Fibroblast of the conjunctiva (primary cell): ENCODE measurements at places on chromosomes 6 and 20.
A peak's percentile ranks its signal among the peaks of the same experiment; 100 is the strongest.

DNA sequence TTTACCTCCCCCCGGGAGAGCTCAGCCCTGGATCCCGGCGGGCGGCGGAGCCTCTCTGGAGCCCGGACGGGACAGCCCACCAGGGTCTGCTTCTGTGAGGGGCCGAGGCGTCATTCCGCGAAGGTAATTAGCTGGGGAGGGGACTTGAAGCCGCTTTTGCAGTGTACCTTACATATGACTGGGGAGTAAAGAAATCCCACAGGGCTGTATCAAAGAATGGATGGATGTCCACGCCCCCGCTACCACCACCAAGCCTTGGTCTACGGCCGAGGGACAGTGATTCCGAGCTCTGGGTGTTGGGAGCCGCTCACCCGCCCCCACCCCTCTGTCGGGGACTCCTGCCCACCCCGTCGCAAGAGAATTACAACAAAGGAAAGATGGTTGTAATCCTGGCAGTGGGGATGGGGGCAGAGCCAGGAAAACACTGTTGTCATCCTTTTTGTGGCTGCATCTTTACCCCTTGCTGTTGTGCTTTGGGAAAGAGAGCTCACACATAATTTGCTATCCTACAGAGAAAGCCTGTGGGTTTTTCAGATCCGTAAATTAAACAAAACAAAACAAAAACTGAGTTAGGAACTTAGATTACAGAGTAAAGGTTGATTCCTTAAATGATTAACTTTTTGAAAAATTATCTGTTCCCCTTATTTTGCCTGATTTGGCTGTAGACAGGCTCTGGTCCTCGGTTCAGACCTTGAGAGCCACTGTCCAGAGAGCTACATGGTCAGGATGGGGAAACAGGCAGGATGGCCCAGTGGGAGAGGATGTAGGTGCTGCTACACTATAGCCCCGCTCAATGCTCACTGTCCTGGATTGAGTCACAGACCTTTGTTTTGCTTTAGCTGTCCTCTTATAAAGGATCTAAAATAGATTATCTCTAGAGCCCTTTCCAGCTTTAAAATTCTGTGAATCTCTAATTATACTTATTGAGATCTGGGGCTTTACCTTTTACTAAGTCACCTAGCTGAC lies 997 bp upstream of the FBXO30 start:
- no peak for DNase-seq

GRCh38 chr20:8709627-8710026 lies 359.3 kb upstream of the PLCB4 start:
- no peak for DNase-seq

GRCh38 chr6:41257369-41258195 lies 28.9 kb downstream of the TREM1 start:
- DNase-seq, result peak; percentile 52

- no peak for DNase-seq
These were observed 484.7 kb downstream of the TFAP2B start for GRCh38 chr6:51303338-51303737.

GRCh38 chr6:24908650-24909035 lies 27.1 kb downstream of the RIPOR2 start:
- DNase-seq, result no peak

GRCh38 chr6:1603708-1604107 lies 6.0 kb upstream of the FOXC1 start:
- no peak for DNase-seq

DNA sequence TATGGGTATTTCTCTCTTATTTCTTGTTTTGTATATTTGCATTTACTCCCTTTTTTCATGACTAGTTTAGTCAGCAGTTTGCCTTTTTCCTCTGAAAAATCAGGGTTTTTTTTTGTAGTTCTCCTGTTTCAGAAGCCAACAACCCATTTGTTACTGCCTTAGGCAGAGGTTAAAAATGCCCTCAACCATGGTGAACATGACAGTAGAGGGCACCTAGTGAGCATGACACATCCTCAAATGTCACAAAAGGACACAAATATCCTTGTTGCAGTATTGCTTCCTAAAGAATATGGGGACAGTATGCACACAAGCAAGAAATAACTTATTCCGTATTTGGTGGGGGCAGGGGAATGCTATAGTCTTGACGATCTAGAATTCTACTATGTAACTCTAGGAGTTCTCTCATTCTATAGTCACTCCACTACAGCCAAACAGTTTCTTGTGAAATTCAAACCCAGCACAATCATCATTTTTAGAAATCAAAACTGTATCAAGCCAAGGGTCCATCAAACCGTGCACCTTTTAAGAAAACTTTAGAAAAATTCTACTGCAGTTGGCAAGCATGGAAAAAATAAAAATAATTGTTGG lies 47.0 kb downstream of the GOPC start:
- no peak for DNase-seq

GRCh38 chr20:59787538-59787890 lies 145.9 kb downstream of the SYCP2 start:
- no peak for DNase-seq

- DNase-seq, result no peak
These were observed 26.1 kb upstream of the DSP start for GRCh38 chr6:7515363-7515762.

- DNase-seq, result no peak
These were observed 570.8 kb downstream of the UTRN start for GRCh38 chr6:144855812-144856531.
